HFF-Myc (cell line): ENCODE measurements at places on chromosomes 1 and 21.

DNA sequence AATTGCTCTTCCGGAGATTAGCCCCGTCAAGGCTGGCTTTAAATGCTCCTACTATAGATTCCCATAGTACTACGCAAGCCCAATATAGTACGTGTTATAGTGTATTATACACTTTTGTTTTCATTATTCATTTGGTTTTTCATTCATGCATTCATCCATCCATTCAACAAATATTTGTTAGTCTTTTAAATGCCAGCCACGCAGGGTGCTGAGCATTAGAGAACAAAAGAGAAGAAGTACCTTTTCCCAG is 513 bp upstream of the RAB3GAP2 start:
- DNase-seq = no peak

DNA sequence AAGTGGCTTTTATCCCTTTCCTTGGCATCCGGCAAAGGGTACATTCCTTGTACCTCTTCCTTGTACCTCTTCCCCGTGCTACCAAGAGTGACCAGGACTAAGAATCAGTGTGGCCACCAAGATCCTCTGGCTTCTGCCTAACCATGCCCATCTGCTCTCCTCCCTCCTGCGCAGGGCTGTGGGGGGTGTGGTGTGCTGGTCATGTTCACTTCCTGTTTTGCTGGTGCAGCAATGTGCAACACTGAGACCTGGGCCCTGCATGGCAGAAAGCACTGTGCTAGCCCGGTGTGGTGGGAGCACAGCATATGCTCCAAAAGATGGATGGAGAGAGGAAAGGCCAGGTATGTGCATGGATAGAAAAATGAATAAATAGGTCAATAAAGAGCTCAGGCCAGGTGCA is 33.3 kb upstream of the TENT5C start:
- DNase-seq = no peak

DNA sequence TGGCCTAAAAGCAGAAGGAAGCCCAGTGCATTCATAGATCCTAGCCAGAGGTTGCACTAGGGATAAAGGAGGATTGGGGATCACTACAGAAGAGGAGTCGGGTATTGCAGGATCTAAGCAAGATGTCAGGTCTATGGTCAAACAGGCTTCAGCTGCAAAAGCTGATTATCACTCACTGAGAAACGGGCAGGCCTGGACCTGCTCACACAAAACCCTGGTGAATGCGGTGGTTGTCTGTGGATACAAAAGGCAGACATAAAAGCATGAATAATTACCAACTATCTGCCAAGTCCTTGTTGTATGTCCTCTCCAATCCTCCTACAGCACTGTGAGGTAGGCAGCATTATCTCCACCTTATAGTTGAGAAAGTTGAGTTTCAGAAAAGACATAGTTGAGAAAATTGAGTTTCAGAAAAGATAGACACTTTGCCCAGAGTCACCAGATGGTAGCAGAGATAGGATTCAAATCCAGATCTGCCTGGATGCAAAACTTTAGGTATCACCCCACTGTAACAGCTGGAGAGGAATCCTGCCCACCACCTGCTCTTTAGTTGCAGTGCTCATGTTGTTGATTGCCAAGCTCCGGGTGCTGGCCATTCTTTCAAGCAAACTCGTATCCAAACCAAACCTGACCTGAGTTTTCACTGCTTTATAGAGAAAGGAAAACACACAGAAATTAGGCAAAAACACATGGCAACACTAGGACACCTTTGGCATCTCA is 49.6 kb upstream of the HOOK1 start:
- DNase-seq = no peak

GRCh38 chr1:183821889-183822611 is 17.1 kb downstream of the RGL1 start:
- no peak for DNase-seq

DNA sequence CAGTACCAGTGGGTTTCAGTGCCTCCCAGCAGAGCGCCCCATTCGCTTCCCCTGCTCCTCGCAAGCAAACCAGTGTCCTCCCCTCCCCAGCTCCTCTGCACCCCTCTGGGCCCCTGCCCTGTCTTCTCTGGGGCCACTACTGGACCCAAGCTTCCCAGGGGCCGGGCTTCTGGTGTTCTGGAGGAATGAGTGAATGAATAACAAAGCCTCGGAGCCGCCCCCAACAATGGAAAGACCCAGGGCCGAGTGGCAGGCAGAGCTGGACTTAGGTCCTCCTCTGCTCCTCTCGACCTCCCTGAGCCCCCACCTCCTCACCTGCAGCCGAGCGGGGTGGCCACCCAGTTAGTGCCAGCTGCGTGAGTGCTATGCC is 37.6 kb downstream of the MATN1 start:
- DNase-seq = no peak

GRCh38 chr1:150234309-150234565 is 1.7 kb downstream of the ANP32E start:
- DNase-seq = no peak

DNA sequence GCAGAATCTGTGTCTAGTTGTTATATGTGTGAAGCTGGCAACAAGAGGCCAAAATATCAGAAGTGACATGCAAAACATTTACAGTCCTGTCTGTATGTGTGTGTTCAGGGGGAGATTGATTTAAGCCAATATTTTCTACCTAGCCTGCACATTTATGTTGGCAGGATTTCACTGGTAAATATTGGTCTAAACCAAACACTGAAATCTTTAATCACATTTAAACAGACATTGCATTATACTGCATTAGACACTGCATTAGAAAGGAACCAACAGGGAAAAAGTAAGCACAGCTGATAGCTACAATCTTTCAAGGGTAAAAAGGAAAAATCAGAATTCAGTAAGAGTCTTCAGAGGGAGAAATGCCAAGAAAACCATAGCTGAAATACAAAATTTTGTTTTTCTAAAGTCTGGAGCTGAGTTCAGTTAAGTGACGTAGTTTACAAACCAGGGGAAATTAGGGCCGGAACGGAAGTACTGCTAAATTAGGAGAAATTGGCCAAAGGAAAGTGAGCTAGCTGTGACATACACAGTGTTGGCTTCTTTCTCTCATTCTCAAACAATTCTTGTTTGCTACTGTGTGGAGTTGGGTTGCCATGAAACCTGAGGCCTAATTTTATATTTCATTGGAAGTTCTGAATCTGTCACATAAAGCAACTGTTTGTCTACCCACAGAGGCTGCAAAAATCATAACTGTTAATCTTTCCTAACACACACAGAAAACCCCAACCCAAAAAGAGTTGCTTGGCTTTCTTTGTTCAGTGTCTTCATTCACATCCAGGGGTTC is 217.3 kb upstream of the SGIP1 start:
- DNase-seq = no peak

DNA sequence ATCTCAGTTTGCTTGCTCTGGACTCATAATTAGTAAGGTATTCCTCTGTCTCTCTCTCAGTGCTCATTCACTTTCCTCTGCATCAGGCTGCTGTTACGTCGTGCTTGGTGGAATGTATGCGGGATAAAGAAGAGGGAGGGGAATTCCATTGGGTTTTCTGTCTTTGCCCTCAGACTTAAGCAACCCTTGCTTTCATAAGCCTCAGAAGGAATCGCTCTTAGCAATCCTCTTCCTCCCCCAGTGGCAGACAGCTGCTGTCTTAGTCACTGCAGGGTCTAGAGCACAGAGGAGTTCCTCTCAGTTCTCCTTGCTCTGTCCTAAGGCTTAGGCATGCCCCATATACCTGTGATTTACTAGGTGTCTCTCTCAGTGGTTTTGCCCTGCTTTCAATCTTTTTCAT is 19.1 kb upstream of the NTMT2 start:
- DNase-seq = peak; percentile 27

DNA sequence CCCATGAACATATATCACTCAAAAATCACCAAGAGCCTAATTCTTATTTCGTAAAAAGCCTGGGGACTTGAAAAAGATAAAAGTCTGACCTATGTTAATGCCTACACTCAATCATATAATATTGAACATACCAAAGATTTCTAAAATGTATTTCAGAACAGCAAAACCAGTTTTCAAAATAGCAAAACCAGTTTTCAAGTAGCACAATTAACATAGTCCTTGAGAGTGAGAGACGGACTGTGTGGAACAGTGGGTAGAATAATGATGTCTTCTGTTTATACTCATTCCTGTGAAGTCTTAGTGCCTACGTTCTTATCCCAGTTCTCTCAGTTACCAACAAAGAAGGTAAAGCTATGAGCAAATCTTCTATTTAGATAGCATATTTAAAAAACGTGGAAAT is 22.3 kb upstream of the RGS2 start:
- DNase-seq = no peak

GRCh38 chr1:41662765-41663437 is 178.4 kb upstream of the EDN2 start:
- no peak for DNase-seq
